SK-N-SH treated with all-trans-retinoic acid at 6 μM for 48 hours (cell line): ENCODE measurements at places on chromosomes 1 and 21.

GRCh38 chr1:112983537-112984131 lies 27.6 kb upstream of the SLC16A1 start:
- no peak for ATAC-seq

DNA sequence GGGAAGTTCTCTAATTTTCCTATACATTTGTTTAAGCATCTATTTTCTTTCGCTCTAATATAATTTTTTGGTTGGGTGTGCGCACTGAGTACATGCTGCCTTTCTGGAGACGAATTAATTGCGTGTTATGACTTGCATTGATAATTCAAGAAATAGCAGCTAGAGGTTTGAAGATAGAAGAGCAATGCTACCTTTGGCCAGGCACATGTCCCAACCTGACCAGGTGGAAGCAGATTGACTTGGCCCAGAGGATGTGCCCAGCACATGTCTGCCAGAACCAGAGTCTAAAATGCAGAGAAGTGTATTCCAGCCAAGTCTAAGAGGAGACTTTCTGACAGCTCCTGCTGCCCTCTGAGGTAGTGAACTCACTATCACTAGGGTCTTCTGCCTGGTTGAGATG lies 114.3 kb downstream of the SLC35F3 start:
- ATAC-seq: no peak

DNA sequence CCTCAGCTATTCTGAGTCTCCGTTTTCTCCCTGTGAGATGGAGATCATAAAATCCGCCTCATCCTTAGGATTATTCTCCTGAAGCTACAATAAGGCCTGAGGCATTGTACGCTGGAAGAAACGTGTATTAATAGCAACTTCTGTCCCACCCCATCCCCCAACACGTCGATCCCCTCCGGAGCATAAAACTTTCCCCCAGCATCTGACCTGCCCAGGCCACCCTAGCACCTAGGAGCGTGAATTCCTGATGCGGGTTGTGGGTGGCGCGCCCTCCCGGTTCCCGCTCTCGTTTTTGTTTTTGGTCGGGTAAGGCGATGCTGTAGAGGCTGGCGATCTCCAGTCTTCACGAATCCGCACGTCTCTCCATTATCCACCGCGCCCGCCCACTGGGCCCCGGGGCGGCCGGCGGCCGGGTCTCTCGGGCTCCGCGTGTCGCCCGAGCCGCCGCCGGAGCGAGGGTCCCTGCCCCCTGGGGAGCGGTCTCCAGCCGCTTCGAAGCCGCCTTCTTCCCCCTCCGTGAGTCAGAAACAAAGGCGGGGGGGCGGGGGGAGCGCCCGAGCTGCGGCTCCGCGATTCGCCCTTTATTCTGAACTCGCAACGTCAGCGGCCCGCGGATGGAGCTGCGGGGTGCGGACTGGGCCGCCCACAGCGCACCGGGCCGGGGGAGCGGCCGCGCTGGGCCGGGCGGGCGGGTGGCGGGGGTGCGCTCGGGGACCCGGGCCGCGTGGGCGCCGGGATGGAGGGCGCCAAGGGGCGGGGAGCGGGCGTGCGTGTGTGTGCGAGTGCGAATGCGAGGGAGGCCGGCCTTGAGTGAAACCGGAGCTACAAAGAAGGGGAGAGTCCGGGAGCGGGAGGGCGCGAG lies at the start of gene PLEKHO1:
TSS of gene PLEKHO1 (plus strand) at position 646 of the 862 bp plus-strand sequence. CDS start 342 bp downstream, outside the sequence.
- ATAC-seq: peak; percentile 63

DNA sequence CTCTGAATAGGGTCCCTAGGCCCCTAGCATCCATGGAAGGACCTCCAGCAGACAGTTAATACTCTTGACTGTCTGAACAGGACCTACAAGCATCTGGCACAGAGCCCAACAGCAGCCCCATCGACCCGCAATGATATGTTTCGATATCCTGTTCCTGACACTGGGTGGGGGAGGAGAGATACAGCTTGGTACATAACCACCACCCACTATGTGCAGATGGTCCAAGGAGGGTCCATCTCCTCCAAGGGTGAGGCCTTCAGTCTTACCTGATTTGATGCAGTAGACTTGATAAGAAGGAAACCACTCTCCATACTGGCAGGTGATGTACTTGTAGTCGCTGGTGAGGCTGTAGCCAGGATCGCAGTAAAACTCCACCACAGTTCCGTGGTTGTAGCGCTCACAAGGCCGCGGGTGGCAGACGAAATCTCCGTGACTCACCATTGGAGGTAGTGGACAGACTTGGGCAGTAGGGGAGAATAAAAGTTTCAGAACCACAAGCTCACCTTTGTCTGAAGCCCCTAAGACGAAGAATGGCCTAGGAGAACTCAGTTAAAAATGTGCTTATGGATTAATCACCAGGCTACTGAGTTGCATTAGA lies 86.0 kb upstream of the TLR5 start:
- ATAC-seq: no peak

DNA sequence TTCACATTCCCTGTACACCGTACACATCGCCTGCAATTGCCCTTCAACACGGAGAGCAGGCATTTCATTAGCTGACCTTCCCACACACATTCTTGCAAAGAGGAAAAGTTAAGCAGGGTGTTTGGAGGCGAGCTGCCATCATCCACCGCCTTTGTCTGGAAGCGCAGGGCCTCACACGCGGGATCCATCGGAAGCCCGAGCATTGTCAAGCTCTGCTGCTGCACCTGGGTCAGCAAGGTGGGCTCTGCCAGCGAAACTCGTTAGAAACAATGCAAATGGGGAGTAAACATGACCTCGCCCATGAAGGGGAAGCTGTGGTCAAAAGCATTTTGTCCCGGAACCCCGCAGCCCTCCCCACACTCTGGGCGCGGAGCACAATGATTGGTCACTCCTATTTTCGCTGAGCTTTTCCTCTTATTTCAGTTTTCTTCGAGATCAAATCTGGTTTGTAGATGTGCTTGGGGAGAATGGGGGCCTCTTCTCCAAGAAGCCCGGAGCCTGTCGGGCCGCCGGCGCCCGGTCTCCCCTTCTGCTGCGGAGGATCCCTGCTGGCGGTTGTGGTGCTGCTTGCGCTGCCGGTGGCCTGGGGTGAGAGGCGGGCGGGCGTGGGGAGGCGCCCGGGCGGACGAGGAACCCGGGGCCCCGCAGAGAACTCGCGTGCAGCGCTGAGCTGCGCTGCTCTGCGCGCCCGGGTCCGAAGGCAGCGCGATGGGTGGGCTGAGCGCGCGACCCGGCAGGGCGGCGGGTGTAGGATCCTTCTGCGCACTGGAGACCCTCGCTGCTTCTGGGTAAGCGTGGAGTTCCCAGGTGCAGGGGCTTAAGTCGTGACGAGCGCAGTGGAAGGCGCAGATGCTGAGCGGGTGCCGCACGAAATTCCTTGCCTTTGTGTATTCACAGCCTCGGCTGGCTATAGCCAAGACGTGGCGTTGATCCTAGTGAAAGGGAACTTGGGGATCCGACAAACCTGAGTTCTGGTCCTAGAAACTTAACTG lies at the start of gene CR1:
TSS of gene CR1 (plus strand) at position 357 of the 992 bp plus-strand sequence. CDS start at position 468, 111 bp downstream.
- ATAC-seq: no peak

DNA sequence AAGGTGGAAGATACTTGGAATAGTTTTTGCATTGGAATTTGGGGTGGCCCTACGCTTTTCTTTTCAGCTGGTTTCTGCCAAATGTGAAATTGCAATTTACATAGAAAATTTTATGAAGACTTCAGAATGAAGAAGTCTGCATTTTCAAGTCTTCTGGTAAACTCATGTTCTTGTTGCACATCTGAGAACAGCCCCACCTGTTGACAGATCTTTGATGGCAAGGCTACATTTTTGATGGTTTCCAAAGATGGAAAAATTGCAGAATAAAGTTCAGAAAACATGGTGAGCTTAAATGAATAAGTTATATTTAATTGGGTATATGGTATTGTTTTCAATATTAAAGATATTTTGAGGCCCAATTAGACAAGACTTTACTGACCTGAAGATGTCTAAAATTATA lies 25.4 kb downstream of the OLFM3 start:
- no peak for ATAC-seq

GRCh38 chr1:157856538-157856937 lies 14.9 kb upstream of the CD5L start:
- ATAC-seq: no peak

DNA sequence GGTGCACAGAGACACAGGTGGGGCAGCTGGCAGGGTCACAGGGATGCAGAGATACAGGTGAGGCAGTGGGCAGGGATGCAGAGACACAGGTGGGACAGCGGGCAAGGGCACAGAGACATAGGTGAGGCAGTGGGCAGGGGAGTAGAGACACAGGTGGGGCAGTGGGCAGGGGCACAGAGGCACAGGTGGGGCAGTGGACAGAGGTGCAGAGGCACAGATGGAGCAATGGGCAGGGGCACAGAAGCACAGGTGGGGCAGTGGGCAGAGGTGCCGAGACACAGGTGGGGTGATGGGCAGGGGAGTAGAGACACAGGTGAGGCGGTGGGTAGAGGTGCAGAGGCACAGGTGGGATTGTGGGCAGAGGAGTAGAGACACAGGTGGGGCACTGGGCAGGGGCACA lies 117.3 kb upstream of the KLHDC7A start:
- ATAC-seq: no peak

DNA sequence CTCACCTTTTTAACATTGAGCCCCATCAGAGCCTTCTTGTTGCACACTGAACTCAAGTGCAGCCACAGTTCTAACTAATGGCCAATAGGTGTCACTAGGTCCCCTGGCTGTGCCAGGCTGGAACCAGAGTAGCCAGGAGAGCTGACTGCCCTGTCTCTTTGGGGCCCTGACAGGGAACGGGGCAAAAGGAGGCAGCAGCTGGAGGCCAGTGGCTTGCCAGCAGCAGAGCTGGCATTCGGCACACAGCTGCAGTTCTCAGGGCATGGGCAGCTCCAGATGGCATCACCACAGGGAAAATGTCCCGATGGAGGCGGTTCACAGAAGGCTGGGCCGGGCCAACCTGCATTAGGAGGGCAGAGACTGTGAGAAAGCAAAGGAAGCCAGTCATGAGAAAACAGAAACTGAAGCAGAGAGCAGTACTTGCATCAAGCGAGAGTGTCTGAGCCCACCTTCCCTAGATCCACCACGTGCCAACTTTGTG lies 188.6 kb downstream of the FCRL5 start:
- peak; percentile 98 for ATAC-seq

DNA sequence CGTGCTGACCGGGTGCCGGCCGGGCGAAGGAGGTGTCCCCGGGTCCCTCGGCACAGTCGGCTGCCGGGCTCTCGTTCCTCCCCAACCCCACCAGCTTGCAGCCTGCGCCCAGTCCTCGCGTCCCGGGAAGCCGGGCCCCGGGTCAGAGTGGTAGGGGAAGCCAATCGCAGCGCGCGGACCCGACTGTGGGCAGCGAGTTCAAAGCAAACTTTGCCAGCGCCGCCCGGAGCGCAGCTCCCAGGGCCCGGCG lies 328 bp downstream of the MYCL start:
- ATAC-seq: peak; percentile 50

DNA sequence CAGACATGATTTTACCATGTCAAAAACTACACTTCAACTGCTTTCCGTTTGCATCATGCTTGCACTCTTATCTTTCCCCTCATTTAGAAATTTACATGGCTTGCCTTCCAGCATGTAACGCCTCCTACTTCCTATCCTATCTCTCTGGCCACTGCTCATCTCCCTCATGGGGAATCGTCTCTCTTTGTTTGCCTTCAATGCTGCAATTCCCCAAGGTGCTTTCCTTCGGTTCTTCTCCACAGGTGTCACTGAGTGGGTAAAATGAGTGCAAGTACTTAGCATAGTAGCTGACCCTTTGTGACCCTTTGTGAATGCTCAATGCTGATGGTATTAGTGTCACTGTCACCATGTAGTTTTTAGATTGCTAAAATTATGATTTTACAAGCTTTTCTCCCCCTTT lies 63.1 kb downstream of the APP start:
- ATAC-seq: no peak

DNA sequence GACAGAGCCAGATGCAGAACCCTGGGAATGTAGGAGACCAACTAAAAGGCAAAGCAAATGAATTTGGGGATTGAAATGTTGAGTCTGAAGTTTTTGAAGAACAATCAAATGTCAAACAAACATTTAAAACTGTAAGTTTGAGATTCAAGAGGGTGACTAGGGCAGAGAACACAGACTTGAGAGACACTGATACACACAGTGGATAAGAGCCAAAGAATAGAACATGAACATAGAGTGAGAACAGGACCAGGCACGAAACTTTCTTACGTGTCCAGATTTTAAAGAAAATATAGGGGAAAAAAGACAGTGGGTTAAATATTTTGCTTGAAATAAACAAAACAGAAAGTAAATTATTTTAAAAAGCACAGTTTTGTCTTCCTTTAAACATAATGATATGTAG lies 115.7 kb downstream of the DPYD start:
- ATAC-seq: no peak

DNA sequence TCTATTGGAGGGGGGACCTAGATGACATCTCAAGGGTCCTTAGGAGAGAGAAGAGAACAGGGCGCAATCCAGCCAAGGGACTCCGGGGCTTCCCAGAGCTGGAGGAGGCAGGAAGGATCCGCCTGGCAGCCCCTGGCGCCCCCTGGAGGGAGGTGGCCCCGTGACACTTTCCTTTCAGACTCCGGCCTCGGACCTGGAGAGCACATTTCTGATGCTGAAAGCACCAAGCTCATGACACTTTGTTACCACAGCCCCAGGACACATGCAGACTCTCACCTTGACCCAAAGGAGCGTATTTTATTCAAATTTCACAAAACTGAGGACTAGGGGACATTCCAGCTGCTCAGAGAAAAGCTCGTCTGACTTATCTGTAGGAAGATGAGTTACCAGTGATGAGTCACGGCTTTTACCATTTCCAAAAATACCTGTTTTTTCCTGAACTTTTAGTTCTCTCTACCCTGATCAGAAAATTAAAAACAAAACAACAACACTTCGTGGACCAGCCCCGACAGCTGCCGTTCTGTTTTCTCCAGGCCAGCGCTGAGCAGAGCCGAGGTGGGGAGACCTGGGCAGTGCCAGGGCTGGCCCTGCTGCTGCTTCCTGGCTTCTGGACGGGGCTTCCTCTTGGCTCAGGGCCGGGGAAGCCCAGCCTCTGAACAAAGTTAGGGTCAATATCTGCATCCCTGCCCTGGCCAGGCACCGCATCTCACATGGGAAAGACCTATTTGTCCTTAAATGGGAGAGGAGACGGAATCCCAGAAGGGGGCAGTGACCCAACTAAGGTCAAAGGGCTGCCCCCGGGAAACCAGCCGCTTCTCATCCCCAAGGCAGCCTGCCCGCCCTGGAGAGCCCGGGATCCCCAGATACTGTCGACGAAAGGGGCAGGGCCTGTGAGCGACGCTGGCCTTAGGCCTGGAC lies 21.6 kb upstream of the POFUT2 start:
- ATAC-seq: peak; percentile 94

GRCh38 chr1:109667452-109668122 lies at the start of gene GSTM2:
GSTM2 (plus strand) TSS chr1:109668057; CDS start chr1:109668116, 59 bp downstream.
- ATAC-seq: peak; percentile 100

DNA sequence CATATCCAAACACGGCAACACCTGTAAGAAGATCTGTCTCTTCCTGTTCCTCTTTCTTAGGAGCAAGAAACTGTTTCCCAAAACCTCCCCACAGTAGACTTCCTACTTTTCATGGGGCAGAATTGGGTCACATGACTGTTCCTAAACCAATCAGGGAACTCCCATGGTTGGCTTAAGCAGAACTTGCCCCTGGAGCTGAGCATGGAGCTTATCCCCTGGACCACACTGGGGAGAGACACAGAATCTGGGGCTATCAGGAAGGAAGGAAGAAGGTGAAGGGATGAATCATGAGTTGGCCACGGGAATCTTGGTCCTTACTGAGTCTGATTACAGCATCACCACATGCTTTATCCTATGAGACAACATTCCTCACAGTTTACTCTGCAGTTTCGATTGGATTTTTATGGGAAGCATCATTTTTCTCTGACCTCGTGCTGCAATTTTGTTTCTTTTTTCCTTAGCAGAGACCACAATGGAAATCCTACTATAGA lies 81.8 kb downstream of the CDC7 start:
- ATAC-seq: peak; percentile 55; the same call in 2 of the 3 replicates

GRCh38 chr1:40858856-40859416 lies 3.2 kb downstream of the CITED4 start:
- ATAC-seq: no peak
